ENCODE measurements at places on chromosomes 2 and 18.
A peak's percentile ranks its signal among the peaks of the same experiment; 100 is the strongest.

- DNase-seq: no peak
Measured at GRCh38 chr2:71613403-71613952, 160.1 kb downstream of the DYSF start.

GRCh38 chr18:45106331-45106774 lies 425.7 kb downstream of the SETBP1 start:
- DNase-seq: peak; percentile 59

GRCh38 chr2:188853307-188853706 lies 120.9 kb upstream of the COL3A1 start:
- no peak for DNase-seq

DNA sequence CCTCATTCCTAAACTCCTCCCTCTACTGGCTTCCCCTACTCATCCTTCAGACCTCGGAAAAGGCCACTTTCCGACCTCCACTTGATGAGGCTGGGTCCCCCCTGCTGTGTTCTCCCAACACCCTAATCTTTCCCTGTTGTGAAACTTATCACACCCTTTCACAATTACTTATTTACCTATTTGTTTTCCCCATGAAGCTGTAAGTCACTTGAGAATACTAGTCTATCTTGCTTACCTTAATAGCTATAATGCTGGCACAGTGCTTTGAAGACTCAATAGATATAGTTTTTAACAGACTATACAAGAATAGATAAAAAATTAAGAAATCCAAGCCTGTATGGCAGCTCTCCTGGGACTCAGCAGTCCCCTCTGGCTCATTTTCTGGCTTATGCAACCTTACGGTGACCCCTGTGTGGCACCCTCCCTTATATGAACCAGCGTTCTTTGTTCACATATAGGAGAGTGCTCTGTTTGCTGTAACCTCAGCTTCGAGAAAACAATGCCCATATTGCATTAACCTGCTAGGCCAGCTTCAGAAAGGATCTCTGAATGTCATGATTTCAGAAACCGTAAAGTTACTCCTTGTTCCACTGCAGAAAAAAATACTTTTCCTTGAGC lies 220.4 kb upstream of the PKDCC start:
- DNase-seq: no peak

DNA sequence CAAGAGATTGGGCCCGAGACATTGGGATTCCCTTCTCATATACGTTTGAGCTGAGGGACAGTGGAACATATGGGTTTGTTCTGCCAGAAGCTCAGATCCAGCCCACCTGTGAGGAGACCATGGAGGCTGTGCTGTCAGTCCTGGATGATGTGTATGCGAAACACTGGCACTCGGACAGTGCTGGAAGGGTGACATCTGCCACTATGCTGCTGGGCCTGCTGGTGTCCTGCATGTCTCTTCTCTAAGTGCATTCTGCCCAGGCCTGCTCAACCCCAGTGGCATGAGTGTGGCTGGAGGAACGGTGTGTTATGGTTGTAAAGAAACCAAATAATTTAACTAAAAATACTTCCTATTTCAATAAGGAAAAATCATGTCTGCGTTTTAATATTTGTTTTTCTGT lies 29.9 kb downstream of the CPO start:
- DNase-seq: no peak

- DNase-seq: no peak
Measured at GRCh38 chr2:43054367-43054766, 172.0 kb downstream of the ZFP36L2 start.

DNA sequence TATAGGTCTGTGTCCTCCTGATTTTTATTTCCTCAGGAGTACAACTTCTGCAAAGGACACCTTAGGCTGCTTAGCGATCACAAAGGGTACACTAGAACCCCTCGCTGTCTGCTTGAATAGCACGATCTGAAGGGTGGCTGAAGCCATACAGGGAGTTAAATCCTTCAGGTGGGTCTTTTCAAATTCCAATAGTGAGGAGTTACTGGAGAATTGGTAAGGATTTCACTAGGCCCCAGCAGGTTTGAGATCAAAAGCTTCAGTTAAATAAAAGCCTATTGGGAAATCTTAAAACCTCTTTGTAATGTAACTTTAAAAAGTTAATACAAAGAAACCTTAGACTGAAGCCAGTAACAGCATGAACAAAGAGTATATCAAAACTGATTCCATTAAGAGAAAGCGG lies 613.1 kb downstream of the ZEB2 start:
- no peak for DNase-seq

DNA sequence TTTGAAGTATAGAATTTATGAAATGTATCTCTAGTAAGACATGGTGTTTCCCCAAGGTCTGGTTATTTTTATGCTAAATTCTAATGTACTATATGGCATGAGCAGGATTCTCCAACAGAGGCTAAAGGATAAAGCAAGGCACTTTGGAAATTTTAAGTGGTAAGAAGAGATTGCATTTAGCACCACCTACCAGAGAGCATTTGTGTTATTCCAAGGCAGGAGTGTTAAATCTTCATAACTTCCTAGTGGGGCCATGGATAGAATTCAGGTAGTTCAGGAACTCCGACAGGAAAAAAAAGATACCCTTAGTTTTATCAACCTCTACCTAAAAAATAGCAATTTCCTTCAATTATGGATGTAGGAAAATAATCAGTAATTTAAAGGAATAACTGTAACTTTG lies 497.4 kb upstream of the CRIM1 start:
- DNase-seq: no peak

GRCh38 chr2:65991381-65992197 lies 443.3 kb upstream of the MEIS1 start:
- no peak for DNase-seq

DNA sequence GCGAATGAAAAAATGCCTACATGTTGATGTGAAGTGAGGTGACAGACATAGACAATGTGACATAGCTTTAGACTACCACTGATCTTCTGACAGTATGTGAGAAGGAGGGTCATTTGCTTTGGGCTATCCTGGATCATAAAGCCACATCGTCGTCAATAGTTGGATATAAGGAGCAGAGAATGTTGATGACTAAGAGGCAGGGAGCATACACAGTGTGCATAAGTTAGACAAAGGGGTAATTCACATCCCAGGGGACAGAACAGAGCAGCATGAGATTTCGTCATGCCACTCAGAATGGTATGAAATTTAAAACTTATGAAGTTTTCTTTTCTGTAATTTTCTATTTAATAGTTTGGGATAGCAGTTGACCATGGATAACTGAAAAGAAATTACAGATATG lies 403.2 kb downstream of the DSC3 start:
- no peak for DNase-seq

Data from suppressor macrophage (primary cell).